Esophagus squamous epithelium (tissue), 5 donors: ENCODE measurements at places on chromosomes 1 and 21.

- no peak for DNase-seq
These were observed 12.6 kb downstream of the ETV3L start for GRCh38 chr1:157087030-157087429.

DNA sequence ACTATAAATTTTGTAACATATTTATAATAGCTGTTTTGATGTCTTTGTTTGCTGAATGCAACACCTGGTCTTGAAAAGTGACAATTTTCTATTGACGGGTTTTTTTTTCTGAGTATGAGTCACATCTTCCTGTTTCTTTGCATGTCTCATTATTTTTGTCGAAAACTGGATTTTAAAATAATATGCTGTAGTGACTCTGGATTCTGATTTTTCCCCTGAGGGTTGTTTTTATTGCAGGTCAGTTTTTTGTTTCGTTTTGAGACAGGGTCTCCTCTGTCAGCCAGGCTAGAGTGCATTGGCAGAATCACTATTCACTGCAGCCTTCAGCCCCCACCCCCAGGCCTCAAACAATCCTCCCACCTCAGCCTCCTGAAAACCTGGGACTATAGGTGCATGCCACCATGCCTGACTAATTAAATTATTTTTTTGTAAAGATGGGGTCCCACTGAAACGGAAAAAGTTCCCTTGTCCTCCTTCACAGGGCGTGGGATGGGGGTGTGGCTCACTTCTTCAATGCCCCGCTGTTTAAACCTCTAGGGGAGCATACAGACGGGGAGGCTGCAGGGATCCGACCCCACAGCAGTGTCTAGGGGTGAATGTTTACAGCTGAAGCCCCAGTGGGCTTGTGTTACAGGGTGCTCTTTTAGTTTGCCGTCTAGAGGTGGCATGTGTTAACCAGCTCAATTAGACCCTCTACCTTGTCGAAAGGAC lies 11.3 kb upstream of the PPIE start:
- no peak for DNase-seq

DNA sequence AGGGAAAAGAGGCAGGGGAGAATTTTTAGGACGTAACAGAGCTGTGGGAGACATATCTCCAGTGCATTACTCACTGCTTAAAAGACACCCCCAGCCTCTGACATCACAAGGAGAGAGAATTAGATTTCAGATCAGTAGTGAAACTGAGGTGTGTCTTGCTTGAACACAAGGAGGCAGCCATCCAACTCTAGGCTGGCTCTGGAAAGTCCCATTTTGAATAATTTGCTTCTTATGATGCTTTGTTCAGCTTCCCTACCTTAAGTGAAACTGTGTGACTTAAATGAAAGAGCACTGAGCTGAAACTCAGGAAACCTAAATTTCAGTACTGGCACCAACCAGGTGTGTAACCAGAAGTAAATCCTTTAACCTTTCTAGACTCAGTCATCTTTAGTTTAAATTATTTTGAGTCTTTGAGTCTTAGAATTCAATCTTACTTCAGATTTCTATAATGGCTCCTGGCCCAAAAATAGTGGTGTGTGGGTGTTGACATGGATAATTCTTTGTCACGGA lies 251.6 kb upstream of the SGIP1 start:
- DNase-seq = no peak

- no peak for DNase-seq
These were observed 203.2 kb downstream of the FGGY start for GRCh38 chr1:59499943-59500569.

DNA sequence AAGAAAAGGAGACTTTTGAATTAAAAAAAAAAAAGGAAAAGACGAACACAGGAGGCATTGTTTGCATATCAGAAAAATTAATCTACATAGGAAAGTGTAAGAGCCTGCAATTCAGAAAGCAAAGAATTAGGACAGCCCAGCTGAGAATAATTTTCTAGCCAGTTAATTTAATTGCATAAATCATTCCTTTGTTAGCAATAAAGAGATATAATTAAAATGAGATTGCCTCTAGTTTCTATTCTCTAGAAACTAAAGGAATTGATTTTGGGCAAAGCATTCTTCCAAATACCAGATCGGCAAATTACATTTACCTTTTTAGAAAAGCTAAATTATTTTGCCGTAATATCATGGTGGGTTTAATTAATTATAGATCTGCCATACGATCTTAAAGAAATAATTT lies 46.0 kb downstream of the NUF2 start:
- no peak for DNase-seq

- DNase-seq = no peak
These were observed 112.9 kb downstream of the LRRC40 start for GRCh38 chr1:70092526-70092925.

DNA sequence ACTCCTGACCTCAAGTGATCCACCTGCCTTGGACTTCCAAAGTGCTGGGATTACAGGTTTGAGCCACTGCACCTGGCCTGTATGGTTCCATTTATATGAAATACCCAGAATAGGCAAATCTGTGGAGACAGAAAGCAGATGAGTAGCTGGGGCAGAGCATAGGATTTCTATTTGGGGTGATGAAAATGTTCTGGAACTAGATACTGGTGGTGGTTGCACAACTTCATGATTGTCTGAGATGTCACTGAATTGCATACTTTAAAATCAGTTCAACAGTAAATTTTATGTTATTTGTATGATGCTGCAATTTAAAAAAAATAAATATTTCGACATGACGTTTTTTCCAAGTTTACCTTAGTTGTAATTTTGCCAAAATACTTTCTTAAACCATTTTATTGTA lies 23.9 kb downstream of the ITSN1 start:
- DNase-seq = no peak

DNA sequence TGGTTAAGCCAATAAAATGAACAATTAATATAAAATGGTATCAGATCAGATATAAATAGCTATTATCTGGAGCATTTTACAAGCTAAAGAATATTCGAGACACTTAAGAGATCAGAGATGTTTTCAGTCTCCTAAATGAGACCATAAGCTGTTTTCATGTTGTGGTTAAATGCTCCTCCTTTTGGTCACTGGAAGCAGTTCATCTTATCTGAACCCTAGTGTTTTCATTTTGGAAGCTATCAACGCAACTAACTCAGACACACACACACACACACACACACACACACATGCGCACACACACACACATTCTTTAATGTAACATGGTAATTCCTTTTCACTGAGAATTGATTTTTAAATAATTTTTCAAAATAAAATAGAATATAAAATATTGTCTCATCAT lies 10.0 kb upstream of the LRRC8C start:
- no peak for DNase-seq

- no peak for DNase-seq
These were observed 1.1 kb downstream of the TTC3 start for GRCh38 chr21:37074197-37074510.

GRCh38 chr1:185627171-185627570 lies 107.0 kb upstream of the HMCN1 start:
- DNase-seq = no peak
